ENCODE measurements at places on chromosomes 1 and 21.

DNA sequence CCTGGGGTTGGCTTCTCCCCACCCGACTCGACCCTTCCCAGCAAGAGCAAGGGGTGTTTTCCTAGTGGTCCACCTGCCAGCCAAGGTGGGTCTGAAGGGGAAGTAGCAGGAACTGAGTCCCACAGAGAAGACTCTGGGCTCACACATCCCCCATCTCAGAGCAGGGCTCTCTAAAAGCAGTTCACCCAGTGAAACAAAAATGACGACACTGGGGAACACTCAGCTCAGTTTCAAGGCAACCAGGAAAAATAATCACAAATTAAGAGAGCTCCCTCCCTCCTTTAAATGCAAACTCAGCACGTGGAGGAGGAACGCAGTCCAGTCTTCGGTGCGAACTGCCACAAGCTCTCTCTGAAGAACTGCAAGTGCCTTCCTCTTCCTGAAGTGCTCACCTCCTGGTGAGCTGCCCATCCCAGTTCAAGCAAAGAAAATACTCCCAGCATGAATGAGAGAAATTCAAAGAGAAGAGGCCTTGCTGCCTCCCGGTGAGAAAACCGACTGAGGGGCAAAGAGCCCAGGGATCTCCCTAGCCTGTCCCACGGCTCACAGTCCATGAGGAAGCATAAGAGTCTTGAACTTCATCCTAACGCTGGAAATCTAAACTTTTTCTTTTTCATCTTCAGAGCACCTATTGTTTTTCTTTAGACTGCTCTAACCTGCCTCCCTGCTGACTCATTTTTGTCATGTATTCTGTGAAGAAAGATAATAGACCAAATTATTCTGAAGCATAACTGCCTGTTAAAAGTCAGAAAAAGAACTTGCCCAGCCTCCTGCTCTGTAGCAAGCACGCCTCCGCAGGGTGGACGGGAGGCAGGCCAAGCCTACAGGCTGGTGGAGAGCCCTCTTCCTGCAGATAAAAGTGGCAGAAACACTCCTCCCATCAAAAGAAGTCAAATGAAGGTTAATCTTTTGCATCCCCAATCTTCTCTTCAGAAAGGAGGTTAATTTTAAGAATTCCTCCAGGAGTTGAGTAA lies 281.4 kb downstream of the HHIPL2 start:
- DNase-seq: no peak

DNA sequence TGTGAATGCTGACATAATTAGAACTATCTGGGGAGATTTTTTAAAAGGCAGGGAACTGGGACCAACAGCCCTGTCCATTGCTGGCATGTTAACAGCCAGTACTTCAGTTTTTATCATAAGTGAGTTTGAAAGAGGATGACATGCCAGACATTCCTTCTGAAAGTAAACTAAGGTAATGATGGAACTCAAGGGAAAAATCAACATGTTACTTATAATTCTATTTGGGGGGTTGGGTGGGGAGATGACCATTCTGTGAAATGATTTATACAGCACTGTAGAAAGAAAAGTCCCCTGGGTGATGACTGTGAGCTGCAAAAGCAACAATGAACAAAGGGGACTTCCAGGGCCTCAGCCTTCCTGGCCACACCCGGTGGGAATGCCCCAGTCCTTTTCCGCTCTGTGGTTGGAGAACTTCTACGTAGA lies 5.4 kb upstream of the LAMC2 start:
- no peak for DNase-seq

- DNase-seq: no peak
Observed at GRCh38 chr1:173867141-173867752, 542 bp downstream of the GAS5 start.

DNA sequence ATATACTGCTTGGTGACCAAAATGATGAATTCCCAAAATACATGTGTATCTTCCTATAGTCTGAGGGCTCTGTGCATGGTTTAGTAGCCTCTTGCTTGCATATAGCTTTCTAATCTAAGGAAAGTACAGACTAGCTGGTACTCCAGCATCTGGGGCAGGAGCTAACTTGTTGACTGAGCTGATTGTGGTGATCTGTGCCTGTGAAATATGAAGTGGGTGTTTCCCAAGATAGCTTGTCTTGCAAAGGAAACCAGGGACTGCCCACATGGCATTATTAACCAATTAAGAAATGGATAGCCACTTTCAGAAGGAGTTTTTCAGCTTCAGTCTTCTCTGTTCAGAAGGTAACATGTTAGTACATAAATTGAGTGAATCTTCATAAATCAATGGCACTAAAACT lies 219.8 kb downstream of the NEGR1 start:
- DNase-seq: no peak

DNA sequence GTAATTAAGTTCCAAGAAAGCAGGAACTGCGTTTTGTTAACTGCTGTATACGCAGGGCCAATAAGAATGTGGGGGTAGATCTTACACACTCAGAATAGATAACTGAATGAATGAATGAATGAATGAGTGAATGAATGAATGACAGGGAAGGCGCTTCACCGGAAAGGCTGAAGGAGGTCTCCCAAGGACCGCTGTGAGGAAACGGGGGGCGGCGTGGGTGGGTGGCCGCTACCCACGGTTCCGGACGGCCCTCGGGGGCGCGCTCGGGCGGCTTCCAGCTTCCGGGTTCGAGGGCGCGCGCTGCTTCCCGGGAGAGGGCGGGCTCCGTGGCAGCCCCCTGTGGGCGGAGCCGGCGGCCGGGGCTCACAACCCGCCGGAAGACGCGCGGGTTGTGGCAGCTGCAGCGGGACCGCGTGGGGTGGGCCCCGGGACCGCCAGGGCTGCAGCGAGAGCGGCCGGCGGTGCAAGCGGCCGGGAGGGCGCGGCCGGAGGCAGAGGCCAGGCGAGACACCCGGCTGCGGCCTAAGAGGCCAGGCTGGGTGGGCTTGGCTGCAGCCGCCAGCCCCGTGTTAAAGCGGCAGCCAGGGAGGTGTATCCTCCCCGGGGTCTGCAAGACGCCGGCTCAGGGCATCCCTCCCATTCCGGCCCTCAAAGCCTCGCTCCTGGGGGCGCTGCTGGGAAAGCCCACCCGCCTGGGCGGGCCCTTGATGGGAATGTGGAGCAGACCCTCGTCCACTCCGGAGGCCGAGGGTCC lies at the start of gene ZFP69:
Gene ZFP69, plus strand, starts transcription at position 367 of the 754 bp plus-strand sequence. CDS start 2,072 bp downstream, outside the sequence.
- DNase-seq: peak; percentile 42

DNA sequence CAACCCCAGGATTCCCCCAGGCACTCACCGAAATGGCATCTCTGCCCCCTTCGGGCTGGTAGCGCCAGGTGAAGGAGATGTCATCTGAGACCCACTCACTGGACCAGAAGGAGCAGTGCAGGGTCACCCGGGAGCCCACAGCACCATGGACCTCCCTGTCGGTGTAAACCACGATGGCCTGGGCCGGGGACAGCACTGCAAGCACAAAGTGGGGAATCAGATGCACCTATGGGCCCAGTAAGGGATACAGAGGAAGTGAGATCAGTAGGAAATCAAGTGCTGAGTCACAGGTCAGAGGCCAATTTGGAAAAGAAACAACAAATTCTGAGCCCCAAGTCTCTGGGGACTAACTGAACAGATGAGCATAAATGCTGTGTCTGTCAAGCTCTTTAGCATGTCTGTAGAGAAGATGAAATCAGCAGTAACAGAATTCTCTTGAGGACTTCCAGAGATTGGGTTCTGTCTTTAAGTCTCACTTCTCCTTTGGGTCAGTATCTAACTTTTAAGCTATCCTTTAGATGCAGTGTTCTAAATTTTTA lies 2.5 kb downstream of the MPZ start:
- no peak for DNase-seq

DNA sequence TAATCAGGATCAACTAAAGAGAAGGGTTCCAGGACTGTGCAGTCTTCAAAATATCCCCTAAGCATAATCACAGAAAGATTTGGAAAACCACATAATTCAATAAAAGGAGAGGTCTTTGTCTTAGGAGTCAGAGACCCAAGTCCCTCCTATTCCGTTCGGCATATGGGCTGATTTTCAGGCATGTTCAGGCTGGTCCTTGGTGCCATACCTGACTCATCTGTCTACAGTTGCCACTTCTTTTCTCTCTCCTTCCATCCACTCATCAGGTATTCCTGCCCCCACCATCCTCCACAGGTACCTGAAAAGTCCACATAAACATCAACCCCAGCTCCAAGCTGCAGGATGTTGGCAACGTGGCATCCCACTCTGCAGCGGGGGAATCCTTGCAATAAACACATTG lies 29.7 kb upstream of the RPL11 start:
- no peak for DNase-seq

DNA sequence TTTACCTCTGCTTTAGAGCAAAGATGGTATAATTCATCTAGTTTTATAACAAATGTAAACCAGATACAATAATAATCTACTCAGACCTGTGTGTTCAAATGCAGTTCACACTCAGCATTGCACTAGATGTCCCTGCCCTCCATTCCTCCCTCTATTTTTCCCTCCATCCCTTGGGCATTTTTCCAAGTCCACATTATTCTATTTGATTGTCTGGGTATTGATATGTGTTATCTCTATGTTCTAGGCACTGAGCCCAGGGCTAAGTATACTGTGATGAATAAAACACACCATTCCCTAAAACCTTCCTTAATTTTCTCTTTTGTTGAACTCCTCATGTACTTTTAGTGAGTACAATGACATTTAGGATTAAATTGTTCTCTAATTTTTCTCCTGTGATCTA lies 66.2 kb upstream of the HMCN1 start:
- DNase-seq: no peak

- DNase-seq: no peak
Observed at GRCh38 chr1:24323281-24323680, 4.1 kb downstream of the GRHL3 start.

GRCh38 chr1:7145947-7146346 lies 360.7 kb downstream of the CAMTA1 start:
- no peak for DNase-seq
